EH (cell line): ENCODE measurements at places on chromosomes 1 and 21.

GRCh38 chr1:183506561-183506960, 34.3 kb downstream of the SMG7 start:
- DNase-seq = peak; percentile 67

- no peak for DNase-seq
Measured at GRCh38 chr1:11482701-11483479, 3.9 kb downstream of the DISP3 start.

- no peak for DNase-seq
Measured at GRCh38 chr1:63068626-63069025, 253.7 kb upstream of the FOXD3 start.

DNA sequence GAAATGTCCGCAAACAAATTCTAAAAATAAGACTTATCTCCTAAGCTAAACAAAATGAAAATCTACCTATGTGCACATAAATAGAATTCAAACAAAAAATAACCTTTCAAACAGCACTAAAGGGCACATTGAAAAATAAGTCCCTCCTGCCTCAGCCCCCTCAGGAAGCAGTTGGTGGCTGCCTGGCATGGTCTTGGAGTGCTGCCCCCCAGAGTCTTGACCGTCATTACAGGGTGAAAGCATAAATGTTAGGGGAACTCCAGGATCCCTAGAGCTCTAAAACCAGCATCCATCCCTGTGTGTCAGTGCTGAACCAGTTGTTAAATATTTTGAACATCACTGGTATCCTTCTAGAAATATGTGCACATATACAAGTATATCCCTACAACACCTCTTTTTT, 6.5 kb upstream of the NPL start:
- DNase-seq = no peak

DNA sequence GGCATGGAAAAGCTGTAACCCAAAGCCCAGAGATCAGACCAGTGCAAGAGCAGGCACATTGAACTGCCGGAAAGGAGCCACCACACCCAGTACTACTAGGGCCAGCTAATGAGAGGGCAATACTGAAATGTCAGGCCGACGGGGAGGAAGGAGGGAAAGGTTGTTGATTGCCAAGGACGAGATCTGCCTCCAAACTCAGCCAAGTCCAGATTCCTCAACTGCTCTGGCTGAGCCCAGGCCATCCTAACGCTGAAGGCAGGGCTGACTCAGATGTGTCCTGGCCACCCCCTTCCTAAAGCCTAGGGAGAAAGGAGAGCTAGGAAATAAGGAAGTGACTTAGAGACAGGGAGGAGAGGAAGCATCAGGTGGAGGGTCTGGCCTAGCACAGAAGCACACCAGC, 42.1 kb upstream of the IPO9 start:
- peak; percentile 36 for DNase-seq

DNA sequence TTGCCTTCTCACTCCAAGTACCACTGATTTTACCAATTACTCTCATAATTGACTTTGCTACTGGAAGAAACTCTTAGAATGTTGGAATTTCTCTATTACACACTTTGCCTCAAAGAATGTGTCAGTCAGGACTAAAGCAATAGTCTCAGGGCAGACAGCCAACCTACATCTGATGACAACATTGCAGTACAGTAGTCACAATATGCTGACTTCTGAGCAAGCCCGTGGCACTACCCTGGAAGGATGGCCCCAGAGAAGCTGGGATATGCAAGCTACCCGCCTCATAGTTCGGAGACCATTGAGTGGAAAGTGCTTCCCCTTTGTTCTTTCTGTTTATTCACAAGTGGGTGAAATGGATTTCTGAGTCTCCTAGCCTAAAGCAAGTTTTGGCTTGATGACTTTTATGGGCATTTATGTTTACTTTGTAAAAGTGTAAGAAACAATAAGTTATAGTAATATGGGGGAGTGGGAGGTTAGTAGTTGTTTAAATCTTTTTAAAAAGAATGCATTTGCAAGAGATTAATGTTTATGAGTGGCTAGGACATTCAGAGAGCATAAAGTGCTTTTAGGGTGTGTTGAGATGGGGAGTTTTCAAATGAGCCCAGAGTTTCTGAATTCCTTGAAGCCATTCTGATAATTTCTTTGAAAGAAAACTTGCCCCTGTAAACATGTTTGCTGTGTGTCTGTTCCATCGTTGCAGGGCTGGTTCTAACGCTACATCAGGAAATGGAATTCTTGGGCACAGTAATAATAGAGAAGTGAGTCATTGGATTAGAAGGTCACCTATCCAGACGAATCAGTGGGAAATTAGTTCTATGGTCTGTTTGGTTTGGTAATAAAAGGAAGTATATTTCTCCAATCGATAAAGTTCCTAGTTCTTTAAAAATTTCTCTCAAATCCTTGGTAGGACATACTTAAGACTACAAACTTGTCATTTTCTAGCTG, 63.8 kb downstream of the LMO4 start:
- DNase-seq = peak; percentile 82

GRCh38 chr1:51946300-51946699, 44.2 kb downstream of the RAB3B start:
- peak; percentile 67 for DNase-seq

- DNase-seq = peak; percentile 57
Measured at GRCh38 chr1:226846786-226847185, 23.6 kb upstream of the PSEN2 start.

GRCh38 chr1:57468641-57469523, 45.0 kb upstream of the DAB1 start:
- peak; percentile 77 for DNase-seq

DNA sequence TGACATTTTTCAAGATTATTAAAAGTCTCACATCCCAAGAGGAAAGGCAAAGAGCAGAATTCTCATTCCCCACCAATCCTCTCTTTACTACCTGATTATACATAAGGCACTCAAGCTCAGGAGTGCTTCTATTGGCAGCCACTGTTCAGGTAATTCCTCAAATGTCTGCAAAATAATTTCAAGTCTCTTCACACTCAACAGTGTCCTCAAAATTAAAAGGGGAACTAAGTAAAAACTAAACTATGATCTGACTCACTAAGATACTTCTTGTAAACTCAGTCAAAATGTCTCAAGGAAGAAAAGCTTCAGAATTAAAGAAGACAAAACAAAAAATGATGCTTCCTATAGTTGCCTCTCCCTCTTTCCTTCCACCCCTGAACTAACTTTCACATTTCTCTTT, 135.6 kb downstream of the GPATCH2 start:
- no peak for DNase-seq

- no peak for DNase-seq
Measured at GRCh38 chr21:42784276-42784675, 95.1 kb downstream of the WDR4 start.

DNA sequence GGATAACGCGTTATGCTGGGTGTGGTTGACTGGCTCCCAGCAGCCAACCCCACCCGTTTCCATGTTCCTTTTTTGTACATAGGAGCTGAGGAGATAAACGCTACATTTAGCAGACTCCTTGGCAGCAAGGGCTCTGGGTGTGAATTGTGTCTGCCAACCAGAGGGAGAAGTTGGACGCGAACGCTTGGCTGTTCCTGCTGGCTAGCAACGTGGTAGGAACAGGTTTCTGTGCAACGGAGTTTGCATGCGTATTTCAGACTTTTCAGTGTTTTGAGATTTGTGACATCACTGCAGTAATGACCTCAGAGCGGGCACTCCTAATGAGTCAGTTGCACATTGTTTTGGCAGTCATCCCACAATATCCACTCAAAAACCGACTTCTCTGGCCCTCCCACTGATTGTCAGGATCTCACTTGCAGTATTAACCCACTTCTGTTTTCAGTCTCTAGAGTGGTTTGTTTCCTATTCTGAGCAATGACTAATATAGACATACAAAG, 98.7 kb upstream of the RGS1 start:
- peak; percentile 24 for DNase-seq

DNA sequence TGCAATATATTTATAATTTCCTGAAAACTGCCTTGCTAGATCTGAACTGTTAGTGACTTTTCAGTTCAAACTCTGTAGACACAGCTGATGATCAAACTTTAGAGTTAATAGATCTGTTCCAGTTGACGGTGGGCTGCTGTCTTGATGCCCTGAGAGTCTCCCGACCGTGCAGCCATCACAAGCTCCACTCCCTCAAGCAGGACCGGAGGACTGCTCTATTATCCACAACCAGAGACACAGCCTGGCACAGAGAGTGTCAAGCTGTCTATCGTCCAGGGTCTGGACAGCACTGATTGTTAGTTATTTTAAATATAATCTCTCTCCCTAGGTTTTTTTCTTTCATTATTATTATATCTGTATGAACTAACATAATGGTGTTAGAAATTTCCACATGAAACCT, 8.0 kb downstream of the CHODL start:
- DNase-seq = no peak

GRCh38 chr1:111504097-111504496, 664 bp upstream of the ADORA3 start:
- no peak for DNase-seq

- peak; percentile 91 for DNase-seq
Measured at GRCh38 chr1:25905680-25906643, at the start of gene STMN1. Gene STMN1, minus strand, starts transcription at chr1:25906419. Its CDS starts 1,743 bp downstream, at chr1:25904676.

GRCh38 chr1:71572038-71572437, 491.2 kb upstream of the ZRANB2 start:
- DNase-seq = no peak

- no peak for DNase-seq
Measured at GRCh38 chr1:212242288-212242984, 42.8 kb upstream of the PPP2R5A start.

GRCh38 chr1:218353656-218354055, 8.5 kb downstream of the TGFB2 start:
- peak; percentile 49 for DNase-seq

DNA sequence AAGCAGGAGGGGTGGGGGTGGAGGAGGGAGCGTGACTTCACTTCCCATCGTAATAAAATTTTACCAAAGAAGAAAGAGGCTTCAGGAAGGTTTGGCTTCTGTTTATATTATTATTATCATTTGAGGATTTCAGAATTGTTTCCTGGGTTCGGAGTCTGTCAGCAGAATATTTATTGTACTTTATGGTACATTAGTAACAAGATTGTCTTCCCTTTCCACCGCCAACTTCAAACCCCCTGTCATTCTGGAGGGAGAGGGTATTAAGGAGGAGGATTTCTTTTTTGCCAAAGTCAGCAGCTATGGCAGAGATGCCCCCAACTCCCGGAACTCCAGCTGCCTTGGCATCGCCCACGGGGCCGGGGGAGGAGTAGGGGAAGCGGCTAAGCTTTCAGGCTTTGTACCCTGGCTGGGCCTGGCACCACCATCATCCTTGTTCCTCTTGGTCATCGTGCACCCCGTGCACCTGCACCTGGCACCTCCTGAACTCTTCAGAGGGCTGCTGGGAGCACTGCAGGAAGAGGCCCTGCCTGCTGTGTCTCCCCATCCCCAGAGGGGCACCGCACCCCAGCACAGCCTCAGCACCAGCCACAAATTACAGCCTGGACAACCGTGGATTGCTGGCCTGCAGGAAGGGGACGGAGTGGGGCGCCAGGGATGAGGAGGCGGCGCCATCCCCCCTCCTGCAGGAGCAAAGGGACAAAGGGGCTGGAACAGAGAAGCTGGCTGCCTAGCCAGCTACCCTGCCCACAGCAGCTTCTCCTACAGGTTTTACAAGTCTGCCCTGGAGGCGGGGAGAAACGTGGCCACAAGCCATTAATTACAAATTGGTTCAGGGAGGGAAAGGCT, 24.0 kb upstream of the PAX7 start:
- no peak for DNase-seq

DNA sequence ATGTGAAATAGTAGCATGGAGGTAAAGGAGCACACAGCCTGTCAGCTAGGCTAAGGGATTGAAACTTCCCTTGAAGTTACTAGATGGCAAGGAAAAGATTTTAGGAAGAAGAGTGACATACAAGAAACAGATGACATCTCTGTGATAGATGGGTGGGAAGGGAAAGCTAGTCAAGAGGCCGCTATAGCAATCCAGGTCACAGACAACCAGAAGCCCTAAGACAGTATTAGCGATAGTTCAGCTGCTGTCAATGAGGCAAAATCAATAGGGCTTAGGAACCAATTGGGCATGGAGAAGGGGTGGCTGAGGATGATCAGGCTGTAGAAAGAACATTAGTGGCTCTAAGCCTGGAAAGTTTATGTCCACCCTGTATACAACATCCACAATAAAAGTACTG, 111.1 kb downstream of the GLUL start:
- no peak for DNase-seq

DNA sequence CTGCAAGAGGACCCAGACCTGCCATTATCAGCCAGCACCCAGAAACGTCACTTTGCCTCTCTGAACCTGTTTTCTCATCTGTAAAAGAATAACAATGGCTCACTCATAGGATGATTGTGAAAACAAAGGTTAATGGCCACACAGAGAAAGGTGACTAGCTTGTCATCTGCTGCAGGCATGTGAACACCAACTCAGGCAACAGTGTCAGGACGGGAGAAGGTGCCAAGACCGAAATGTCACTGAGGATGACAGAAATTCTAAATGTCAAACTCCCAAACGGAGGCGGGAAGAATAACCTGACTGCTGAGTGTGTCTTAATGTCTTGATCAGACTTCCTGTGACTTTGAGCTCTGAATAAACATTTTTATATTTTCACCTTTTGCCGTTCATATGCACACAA, 10.3 kb downstream of the PADI4 start:
- DNase-seq = no peak

DNA sequence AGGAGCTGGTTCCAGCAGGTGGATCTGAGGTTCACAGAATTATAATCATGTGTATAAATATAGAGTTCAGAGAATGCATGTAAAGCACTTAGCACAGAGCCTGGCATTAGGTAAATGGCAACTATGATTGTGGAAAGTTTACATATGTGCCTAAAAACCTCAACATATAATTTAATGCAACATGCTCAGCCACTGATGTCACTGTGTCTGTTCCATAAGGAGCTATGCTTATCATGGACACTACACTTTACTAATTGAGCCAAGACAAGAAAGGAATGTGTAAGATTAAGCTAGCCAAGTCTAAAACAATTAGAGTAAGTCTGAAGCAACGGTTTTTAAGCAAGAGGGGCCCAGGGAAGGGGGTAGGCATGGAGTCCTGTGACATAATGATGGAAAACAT, 61.5 kb downstream of the GNG12 start:
- DNase-seq = peak; percentile 66

- no peak for DNase-seq
Measured at GRCh38 chr21:16589006-16589898, 859.5 kb downstream of the USP25 start.

- DNase-seq = peak; percentile 97
Measured at GRCh38 chr1:115373305-115373704, 35.3 kb upstream of the NGF start.

- peak; percentile 42 for DNase-seq
Measured at GRCh38 chr21:35428489-35428888, 379.4 kb upstream of the RUNX1 start.

GRCh38 chr1:226875641-226876295, 5.4 kb downstream of the PSEN2 start:
- DNase-seq = peak; percentile 36
